Stimulated activated CD4-positive, alpha-beta T cell treated with anti-CD3 and anti-CD28 coated beads, Interleukin-1b, Interleukin-23, amount 100 ng/mL, for 24 hours (primary cell): ENCODE measurements at places on chromosomes 4 and X.

- DNase-seq = no peak
Measured at GRCh38 chr4:99507349-99507748, 3.5 kb upstream of the C4orf17 start.

DNA sequence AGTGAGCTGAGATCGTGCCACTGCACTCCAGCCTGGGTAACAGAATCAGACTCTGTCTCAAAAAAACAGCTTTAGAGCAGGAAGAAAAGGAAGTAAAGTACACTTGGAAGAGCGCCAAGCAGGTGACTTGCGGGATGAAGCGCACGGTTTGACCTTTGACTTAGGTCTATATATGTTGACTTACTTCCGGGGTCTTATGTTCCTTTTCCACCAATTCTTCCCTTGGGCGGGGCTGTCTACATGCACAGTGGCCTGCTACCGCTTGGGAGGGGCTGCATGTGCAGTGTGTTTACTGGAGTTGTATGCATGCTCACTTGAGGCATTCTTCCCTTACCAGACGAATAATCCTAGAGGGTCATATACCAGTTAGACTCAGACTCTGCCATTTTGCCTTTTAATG is 108.6 kb downstream of the APOOL start:
- no peak for DNase-seq

DNA sequence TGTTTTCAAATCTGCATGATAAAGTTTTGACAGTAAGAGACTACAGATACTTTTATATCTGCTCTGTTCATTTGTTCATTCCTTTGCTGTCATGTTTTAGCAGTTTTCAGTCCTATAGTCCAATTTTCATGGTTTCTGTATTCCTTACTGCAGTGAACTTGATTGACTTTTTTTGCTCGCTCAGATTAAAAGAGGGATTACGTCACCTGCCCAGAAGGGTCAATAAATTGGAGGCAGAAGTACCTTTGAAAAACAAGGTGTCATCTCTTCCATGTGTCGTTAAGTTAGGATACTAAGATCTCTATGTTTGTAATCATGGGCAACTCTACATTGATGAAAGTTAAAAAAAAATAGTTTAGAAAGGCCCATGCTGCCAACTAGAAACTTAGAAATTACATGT is 250.1 kb upstream of the SMIM31 start:
- no peak for DNase-seq

GRCh38 chrX:108091878-108092291 is 307 bp downstream of the ATG4A start:
- no peak for DNase-seq

GRCh38 chrX:108044554-108045256 is at the start of gene VSIG1:
Gene VSIG1 (plus strand): TSS chrX:108045065. CDS start chrX:108045131, 66 bp downstream.
- no peak for DNase-seq

DNA sequence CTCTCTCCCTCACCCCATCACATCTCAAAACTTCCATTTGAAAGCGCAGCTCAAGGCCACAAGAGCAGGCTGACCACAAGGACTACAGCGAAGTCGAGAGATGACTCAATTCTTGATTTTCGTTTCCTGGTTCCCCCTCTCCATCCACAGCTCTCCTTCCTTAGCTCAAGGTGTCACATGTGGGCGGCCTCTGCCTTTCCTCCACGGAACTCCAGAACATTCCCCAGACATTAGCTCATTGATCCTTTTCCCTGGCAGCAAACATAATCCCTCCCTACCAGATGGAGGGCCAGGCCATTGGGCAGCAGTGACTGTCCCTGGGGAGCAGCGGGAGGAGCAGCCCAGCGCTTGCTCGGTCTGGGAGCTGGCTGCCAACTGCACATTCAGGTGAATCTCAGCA is 56.3 kb downstream of the CCDC149 start:
- no peak for DNase-seq
